ENCODE measurements at places on chromosomes 11 and 22.

DNA sequence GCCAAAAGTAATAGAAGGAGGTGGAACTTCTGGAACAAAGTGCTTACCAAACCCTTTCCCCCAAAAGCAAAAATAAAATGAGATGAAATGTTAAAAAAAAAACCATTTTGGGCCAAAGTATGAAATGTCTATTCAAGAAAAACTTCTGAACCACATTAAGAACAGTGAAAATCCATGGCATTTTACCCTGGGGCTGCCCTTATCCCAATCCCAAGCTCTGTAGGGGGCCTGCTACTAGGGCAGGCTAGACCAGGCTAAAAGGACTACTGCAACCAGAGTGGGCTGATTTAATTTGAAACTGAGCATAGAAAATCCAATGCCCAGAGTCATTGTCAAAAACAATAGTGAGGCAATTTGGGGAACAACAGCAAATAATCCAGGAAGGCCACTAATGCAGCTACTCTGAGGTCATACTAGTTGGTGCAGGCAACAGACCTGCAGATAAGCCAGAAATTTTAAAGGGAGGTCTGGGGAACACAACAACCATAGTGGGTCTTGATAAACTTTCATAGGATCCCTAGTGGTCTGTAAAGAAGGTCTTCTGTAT, 99.4 kb downstream of the RELT start:
- DNase-seq, result peak; percentile 80

DNA sequence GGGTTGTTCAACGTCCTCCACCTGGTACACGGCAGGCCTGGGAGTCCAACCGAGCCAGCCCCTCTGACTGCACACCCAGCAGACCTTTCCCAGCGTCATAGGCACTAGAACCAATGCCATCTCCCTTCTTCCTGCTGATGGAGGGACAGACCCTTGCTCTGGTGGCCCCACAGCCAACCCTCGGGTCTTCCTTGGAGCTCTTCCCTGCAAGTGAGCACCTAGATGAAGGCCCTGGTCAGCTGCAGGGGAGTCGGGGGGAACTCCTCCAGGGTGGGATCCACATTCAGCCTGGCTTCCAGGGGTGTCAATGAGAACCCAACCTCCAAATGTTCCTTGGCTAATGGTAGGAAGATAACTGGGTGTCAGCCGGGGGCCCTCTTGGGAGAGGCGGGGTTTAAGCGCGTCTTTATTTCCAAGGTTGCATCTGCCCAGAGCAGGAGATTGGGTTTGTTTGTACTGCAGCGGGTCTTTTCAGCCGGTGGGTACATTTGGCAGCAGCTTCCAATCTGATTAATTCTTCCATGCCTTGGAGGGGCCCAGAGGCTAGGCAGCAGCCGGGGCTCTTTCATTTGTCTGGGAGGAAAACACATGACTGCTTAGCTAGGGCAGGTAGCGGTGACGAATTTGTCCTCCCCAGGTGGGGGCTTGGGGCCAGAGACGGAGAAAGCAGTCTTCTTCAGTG, 56.0 kb upstream of the SHISAL1 start:
- DNase-seq, result no peak

- no peak for DNase-seq
Measured at GRCh38 chr11:43941257-43941994, 1.0 kb upstream of the C11orf96 start.

DNA sequence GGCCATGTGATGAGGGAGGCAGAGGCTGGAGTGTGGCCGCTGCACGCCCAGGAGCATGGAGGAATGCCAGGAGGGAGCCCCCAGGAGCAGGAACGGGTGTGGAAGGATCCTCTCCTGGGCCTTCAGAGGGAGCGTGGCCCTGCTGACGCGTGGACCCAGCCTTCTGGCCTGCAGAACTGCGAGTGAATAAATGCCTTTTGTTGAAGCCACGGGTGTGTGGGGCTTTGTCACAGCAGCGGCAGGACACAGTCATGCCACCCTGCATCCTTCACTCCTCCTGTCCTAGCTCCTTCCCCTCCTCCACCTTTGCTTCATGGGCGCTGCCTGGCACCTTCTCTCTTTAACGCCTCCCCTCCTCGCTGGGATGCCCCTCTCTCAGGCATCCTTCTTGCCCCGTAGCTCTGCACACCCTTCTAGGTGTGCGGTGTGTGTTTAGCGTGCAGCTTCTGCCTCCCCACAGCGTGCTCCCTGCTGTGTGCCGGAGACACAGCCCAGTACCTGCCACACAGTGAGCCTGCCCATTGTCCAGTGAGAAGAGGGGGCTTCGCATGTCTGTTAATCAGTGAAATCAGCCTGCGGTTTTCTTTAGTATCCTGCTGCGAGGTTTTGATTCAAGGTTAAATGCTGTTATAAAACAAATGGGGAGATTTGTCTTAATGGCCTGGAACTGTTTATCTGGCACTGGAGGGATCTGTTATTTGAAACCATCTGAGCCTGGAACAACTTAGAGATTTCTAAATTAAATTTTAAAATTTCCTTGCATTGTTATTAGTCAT, 459.6 kb downstream of the TBC1D22A start:
- DNase-seq, result no peak

DNA sequence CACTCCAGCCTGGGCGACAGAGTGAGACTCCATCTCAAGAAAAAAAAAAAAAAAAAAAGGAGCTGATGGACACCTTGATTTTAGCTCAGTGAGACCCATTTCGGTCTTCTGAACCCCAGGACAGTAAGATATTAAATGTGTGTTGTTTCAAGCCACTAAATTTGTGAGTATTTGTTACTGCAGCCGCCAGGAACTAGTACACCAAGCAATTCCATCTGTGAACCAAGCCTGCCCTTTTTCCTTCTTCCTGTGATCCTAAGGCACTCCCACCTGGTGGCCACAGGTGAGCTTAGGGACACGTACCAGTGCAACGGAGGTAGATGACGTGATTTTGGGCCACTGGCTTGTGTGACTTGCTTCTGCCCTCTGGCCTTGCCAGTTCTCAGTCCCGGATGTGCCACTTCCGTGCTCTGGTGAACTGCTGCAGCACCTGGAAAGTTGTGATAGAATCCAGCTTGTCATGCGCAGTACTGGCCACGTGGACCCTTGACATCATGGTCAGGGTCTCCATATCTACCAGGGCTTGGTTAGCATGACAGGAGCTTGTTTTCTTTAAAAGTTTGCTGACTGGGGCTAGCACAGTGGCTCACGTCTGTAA, 19.6 kb upstream of the ATXN10 start:
- no peak for DNase-seq

DNA sequence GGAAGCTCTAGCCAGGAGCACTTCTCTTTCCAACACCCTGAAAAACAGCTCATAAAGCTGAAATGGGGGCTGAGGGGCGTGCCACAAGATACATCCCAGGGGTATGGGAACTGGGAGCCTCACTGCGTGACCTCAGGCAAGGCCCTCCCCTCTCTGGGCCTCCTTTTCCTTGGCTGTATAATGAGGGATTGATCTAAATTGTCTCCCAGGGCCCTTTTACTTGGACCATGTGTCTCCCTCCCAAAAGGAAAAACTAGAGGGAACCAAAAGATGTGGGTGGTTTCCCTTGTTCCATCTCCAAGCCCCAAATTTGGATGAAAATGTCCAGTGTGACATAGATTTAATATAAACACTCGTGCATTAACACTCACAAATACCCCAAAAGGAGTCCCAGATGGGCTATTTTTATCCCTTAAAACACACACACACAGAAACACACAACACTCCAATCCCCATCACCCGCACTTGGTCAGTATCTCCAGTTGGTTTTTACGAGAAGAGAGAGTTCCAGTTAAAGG, 25.9 kb upstream of the SMTN start:
- no peak for DNase-seq

DNA sequence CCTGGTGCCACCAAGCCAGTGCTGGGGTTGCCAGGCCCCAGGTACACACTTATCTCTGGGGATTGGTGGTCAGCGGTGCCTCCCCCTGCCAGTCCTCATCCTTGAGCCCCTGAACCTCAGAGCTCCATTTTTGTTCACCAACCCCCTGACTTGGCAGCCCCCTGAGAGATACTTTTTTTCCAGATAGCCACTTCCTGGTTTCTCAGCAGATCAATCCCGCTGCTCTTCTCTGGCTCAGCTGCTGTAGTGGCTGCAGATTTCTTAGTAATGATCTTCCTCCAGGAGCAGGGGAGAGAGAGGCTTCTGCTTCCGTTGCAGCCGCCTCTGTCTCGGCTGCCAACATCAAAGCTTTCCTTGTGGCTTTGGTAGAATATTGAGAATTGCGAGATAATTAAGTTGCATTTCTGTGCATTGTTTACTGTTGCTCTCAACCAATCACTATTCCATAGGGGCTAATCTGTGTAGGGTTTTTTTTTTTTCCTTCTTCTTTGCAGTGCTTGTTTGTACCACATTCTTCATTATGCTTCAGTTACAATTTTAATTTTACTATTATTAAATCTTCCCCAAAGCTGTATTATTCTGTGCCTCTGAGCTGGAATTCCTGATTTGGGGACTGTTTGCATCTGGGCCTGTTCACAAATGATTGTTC, 92.1 kb downstream of the PKNOX2 start:
- no peak for DNase-seq

GRCh38 chr11:16946477-16947282, 67.5 kb downstream of the PLEKHA7 start:
- DNase-seq, result no peak

DNA sequence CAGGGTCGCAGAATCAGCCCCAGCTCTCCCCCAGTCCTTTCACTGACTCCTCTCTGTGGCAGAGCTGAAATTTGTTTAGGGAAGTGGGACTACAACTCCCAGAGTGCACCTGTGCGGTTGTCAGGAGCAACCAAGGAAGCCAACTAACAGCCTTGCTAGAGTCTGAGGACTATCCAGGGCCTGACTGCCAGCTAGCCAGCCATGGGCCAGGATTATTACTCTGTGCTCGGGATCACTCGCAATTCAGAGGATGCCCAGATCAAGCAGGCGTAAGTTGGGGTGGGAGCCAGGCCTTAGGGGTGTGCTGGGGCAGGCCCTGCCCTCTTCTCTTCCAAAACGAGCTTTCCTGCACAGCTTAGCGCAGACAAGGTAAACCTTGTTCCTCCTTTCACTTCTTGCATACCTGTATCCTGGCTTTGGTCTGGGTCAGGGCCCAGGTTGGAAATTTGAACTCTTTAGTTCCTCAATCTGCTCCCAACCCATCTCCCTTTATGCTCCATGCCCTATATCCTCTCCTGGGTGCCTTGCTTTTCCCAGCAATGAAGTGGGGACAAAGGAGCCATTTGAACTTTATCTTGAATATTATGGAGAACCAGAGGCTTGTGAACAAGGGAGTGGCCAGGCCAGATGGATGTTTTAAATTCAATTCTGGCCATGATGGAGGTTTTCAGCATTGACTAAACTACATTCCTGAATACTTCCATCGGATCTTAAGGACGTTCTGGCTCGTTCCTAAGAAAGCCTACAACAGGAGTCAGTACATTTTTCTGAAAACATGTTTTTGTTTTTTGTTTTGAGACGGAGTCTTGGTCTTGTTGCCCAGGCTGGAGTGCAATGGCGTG, at the start of gene DNAJB13:
Gene DNAJB13 (plus strand): TSS at position 158 of the 842 bp plus-strand sequence. CDS start 44 bp downstream, at position 202.
- DNase-seq, result peak; percentile 55

- DNase-seq, result no peak
Measured at GRCh38 chr11:76459299-76459698, 14.5 kb downstream of the EMSY start.

GRCh38 chr11:3685923-3686322, 14.7 kb upstream of the CHRNA10 start:
- DNase-seq, result no peak

- no peak for DNase-seq
Measured at GRCh38 chr11:61686066-61686465, 5.9 kb downstream of the DAGLA start.

DNA sequence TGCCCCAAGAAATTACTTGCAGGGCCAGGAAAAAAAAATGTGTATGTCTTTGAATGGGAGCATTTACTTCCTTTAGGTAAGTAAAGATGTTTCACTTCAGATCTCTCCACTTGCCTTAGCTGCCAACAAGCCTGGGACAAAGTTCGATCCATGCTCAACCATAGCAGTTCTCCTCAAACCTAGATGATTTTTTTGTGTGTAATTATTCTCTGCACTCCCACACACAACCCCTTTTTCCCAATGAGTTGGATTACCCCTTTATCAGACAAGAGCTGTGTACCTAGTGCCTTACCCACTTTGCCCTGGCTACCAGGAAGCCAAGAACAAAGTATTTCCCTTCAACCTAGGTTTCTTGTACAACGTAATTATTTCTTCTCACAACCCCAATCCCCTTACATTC, 35.6 kb downstream of the TPBGL start:
- DNase-seq, result no peak

DNA sequence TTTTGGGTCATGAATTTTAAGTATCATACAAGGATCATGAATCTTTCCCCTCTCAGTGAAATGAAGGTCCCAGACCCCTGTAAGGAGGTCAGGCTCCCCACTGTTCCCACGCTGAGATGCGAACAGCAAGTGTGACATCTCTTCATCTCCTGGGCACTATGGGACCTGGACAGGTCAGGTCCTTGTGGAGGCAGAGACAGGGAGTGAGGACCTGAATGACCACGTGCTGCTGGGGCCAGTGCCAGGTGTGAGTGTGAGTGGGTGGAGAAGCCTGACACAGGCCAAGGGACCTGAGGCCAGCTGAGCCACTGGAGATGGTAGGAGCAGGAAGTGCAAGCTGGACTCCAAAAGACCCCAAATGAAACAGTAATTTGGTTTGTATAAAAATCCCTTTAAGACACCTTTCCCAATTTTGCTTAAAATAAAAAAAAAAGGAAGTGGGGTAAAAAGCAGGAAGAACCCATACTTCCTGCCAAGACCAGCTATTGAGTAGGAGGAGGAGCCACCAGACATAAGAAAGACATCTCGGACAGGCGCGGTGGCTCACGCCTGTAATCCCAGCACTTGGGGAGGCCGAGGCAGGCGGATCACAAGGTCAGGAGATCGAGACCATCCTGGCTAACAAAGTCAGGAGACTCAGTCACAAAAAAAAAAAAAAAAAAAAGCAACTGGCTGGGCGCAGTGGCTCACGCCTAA, 35.4 kb upstream of the SERPIND1 start:
- DNase-seq, result peak; percentile 69

DNA sequence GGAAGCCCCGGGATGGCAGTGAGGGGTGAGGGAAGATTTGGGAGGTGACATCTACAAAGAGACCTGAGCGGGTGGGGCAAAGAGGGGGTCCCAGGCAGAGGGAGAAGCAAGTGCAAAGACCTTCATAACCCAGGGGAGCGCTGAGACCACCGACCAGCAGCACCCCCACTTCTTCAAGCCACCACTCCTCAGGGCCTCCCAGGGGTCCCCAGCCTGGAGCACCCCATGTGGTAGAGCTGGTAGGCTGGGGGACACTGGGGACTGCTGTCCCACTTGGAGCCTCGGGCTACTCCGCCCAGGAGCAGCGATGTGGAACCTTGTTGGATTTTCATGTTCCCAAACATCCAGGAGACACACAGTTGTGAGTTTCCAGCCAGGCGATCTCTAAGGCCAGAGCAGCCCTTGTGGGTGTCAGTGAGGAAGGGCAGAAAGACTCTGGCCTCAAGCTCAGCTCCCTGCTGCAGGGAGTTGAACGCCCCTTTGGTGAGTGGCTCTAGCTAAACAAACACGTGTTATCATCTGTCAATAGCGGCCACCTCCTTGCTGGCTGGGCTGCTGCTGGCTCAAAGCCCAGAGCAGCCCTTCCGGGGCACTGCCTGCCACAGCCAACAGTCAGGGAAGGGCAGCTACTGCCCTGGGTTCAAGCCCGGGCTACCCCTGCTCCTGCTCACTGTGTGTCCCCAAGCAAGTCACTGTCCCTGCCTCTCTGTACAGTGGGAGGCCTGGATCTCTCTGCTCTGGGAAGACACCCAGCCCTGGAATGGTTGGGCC, 25.7 kb upstream of the CHKA start:
- no peak for DNase-seq

GRCh38 chr11:36201411-36201810, 87.8 kb downstream of the COMMD9 start:
- DNase-seq, result no peak

GRCh38 chr11:41102471-41102870, 357.0 kb downstream of the LRRC4C start:
- no peak for DNase-seq
